ENCODE measurements at places on chromosomes 7 and 10.

- DNase-seq, result no peak
These were observed 17.6 kb upstream of the ORC5 start for GRCh38 chr7:104225451-104225850.

- DNase-seq, result no peak
These were observed 190.6 kb downstream of the HIBADH start for GRCh38 chr7:27472043-27472442.

DNA sequence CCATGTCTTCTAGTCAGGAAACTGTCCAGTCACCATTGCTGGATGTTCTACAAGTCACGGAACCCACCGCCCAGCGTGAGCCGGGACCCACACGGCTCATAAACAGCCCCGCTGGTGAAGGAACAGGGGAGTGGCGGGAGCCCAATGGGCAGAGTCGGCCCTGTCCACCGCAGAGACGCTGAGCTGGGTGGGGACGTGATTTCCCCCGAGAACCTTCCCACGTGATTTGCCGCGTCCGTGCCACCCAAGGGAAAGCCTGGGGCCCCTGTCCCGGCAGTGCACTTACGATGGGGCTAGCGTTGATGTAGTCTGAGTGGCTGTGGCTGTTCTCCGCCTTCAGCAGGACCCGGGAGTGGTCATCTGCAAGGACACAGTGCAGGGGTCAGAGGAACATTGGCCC lies 266.9 kb downstream of the DNAJB6 start:
- DNase-seq, result no peak

DNA sequence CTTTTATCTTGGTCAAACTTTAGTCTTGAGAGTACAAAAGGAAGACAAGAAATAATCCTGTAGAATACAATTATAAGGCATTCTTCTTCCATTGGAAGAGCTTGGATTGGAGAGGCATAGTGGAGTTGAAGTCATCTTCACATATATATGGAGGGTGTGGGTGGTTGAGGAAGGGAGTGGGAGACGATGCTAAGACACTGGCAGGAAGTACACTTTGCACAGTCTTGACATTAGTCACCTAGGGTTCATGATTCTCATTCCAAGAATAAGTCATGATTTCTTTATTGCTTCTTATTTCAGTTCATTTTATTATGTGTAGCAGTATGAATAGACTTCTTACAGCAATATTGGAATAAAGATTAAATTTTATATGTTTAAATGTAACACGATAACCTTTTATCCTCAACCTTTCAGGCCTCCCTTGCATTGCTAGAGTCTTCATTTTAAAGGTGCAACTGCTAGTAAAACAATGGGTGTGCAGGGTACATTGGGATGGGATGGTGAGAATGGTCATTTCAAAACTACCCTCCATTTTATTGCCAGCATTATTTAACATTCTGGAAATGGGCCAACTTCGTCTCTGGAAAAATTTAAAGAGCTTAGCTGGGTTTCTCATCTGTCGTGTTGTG lies 12.3 kb upstream of the SLC26A3 start:
- no peak for DNase-seq

GRCh38 chr7:29748286-29749099 lies 57.8 kb upstream of the WIPF3 start:
- DNase-seq, result peak; percentile 89

- DNase-seq, result peak; percentile 17
These were observed 39.7 kb downstream of the CACNB2 start for GRCh38 chr10:18179891-18180290.

- no peak for DNase-seq
These were observed 719.6 kb upstream of the GRM3 start for GRCh38 chr7:85924062-85924461.

- DNase-seq, result peak; percentile 91
These were observed 68.9 kb upstream of the CARD11 start for GRCh38 chr7:3112479-3113134.

DNA sequence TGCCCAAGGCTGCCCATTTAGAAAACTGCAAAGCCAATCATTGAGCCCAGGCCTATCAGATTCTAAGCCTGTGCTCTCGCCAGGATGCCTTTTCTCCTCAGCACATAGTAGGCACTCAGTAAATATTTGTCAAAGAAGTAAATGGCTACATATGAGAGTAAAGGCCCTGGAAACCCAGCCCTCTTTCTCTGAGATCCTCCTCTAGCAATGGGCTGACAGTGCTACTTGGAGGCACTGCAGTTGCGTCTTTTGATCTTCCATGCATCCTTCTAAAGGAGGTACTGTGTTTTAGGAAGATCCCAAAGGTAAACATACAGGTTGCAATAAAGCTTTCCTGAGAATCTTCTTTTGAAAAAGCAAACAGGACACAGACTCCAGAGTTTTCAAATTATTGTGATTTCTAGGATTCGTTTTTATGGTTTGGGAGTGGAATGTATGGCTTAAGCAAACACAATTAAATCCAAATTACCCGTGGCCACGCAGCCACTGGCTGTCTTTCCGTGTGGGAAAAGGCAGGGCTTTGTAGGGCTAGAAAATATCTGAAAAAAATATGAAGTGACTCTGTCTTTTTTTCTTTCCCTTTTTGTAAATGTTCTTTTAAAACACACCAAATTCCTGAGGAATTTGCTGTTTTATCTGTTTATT lies 151.3 kb upstream of the BMPER start:
- DNase-seq, result no peak

GRCh38 chr10:94186722-94187121 lies 176.0 kb downstream of the NOC3L start:
- no peak for DNase-seq

GRCh38 chr10:89805599-89806013 lies 104.2 kb downstream of the KIF20B start:
- no peak for DNase-seq

GRCh38 chr10:52215745-52216361 lies 98.2 kb upstream of the DKK1 start:
- peak; percentile 86 for DNase-seq

GRCh38 chr10:72637398-72637857 lies 11.5 kb upstream of the MICU1 start:
- DNase-seq, result peak; percentile 98

DNA sequence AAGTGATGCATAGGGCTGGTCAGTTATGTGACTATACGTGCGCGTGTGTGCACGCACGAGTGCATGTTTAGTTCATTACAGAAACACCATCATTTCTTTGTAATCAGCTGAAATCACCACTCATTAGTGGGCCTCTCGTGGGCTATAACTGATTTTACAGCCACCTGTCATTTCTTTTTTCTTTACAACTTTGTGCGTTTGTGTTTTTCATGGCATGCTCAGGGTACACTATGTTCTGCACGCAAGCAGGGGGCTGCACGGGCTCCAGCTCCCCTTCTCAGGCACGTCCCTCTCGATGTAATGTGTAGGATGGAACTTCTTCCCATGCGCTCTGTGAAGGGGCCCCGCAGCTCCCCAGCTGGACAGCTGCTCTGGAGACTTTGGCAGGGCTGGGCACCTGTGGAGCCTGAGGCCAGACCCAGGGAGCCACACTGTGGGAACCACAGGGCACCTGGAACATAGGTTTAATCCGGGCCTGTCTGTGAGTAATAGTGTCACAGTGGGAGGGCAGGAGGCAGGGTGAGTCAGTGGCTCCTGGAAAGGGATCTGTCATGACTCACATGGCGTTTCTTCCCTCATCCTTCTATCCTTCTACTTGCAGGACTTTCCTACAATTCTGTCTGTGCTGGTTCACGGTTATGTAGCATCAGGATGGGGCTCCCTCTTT lies 4.9 kb downstream of the GCK start:
- no peak for DNase-seq

DNA sequence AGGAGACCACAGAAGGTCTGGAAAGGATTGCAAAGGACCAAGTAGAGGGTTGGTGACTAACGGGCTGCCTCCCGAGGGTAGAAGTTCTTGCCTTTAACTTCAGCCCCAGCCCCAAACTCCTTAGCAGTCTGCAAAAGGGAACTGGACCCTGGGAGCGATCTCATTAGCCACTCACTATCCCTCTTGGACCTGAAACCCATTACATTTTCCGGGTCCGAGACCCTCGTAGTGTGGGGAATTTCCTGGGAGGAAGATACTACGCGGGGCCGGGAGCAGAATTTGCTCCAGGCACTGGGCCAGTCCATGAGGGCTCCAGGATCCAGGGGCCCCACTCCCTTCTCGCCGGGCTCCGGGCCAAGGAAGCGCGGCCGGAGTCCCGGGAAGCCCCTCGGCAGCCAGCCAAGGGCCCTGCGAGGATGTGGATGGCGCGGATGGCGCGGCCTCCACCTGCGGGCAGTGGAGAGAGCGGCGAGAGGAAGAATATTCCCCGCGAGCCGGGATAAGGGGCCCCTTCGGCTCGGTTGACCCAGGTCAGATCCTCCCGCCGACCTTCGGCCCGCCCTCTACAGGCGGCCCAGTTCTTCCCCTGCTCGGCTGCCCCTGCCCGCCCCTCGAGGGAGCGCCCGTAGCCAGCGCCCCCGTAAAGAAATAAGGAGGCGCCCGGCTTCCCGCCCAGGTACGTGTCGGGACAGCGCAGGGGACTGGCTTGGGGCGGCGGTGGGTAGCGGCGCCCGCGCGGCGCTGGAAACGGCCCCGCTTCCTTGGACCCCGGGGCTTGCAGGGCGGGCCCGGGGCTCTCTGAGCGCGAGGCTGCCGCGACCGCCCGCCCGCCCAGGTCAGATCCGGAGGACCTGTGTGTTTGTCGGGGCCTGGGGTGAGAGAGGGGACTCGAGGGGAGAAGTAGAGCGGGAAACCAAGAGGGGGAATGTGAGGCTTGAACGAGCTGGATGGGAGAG lies at the start of gene MYO3A:
Gene MYO3A (plus strand): TSS at position 577 of the 956 bp plus-strand sequence. CDS start 17,882 bp downstream, outside the sequence.
- DNase-seq, result no peak

DNA sequence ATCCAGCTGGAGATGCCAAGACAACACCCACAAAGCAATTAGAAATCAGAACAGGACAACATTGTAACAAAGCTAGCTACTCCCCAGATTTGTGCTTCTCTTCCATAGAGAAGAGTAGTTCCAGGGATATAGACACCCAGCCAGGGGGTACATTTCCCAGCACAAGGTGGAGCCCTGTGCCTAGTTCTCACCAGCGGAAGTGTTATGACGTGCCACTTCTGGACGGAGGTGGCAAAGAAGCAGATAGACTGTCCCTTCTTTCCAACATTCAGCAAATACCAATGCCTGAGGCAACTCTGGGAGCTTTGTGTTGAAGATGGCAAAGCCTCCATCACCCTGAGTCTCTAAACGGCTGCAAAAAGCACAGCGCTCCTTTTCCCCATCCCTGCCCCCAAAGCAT lies 23.4 kb upstream of the GSAP start:
- DNase-seq, result peak; percentile 53

DNA sequence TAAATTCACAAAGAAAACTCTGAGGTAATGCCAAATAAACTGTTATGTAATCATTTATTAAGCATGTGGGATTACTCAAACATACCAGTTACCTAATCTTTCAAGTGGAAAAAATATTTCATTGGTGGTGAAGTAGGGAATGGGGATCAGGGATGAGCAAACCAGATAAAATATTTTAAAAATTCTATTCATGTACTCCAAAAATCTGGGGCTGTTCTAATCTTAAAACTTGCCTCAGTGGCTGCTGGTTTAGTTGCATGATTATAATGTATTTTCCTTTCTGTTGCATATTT lies 19.5 kb downstream of the LMOD2 start:
- DNase-seq, result no peak

GRCh38 chr10:114638821-114639625 lies 19.1 kb downstream of the ABLIM1 start:
- DNase-seq, result peak; percentile 92

- DNase-seq, result no peak
These were observed 795.9 kb downstream of the XPNPEP1 start for GRCh38 chr10:109127363-109127762.

DNA sequence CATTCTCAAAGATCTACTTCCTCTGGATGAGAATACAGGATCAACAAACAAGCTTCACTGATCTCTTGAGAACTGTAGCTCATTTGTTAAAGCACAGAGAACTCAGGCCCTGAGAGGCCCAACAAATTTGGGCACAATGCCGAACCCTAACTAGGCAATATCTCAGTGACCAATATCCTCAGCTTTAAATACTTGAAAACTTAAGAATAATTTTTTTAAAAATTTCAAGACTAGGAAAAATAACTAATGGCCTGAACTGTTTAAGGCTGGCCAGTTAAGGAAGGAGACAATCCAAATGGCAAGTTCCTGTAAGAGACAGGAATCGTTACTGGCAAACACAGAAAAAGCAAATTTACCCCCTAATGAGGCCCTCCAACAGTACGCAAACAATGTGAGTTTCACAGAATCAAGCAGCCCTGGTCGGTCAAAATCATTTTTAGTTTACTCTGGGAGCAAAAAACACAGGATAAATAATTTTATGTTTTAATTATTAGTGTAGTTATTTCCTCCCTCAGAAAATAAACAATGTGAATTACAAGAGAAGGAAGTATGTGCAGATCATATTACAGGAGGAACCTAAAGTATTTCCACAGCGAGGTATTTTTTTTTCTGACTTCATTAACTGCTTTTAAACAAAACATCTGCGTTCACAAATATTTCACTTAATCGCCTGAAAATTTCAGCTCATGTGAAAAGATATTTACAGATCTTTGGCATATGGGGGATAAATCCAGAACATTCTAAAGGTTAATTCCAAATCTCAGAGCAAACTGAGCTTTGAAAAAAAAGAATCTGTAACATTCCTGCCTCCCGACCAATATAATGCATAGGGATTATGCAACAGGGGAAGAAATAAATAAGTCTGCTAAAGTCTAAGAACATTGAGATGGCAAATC lies 39.5 kb downstream of the NT5C2 start:
- DNase-seq, result peak; percentile 17

DNA sequence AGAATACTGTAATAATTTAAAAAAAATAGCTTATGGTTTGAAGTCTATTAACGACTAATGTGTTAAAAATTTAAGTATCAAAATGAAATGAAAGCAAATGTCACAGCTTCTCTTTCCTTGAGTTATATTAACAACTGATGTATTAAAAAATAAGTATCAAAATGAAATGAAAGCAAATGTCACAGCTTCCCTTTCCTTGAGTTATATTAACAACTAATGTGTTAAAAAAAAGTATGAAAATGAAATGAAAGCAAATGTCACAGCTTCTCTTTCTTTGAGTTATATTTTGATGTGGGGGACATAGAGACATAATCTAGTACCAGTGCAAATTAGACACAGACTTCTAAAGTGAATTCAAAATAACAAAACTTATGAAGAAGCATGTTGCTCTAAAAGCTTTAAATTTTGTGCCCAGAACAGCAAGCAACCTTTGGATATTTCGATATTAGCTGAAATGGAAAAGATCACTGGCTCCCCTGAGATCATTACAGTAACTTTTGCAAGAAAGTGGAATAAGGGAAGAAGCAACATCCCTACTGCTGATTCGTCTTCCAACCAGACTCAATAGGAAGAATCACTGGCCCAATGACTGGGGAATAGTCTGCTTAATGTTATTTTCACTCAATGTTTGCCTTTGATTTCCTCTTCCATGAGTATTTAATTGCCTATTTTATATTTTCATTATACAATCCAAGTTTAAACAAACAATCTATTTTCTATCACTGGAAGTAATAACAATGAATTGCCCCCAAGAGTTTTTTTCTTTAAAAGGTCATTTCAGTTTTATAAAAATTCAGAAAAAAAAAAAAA lies 8.0 kb downstream of the SKAP2 start:
- DNase-seq, result peak; percentile 23

GRCh38 chr7:106840342-106840741 lies 24.7 kb upstream of the PIK3CG start:
- no peak for DNase-seq

- no peak for DNase-seq
These were observed 595.4 kb upstream of the GHITM start for GRCh38 chr10:83543691-83544462.

GRCh38 chr7:77536017-77536412 lies 1.1 kb upstream of the PTPN12 start:
- no peak for DNase-seq

- peak; percentile 28 for DNase-seq
These were observed 246.1 kb downstream of the REEP3 start for GRCh38 chr10:63767138-63767801.

GRCh38 chr10:405648-406047 lies 270.4 kb downstream of the ZMYND11 start:
- DNase-seq, result no peak

GRCh38 chr10:6578251-6578771 lies 1.8 kb downstream of the PRKCQ start:
- DNase-seq, result peak; percentile 54

Measured in hematopoietic multipotent progenitor cell treated with erythropoietin and hydrocortisone succinate and interleukin-3 and kit ligand, for 4 days (in vitro differentiated cells).